ENCODE measurements at places on chromosomes 5 and 9. TPM values are rescaled to one million over a fixed set of nuclear protein-coding genes. Genes with fewer than 3 reads are reported as not detected.

Gene OR13C8
- not detected for total RNA-seq

Gene LCN12
- total RNA-seq, result 11.4 TPM

Gene STC2
- total RNA-seq, result 138 TPM

Gene CTXN3
- total RNA-seq, result not detected

Gene AIF1L
- 14.2 TPM for total RNA-seq

Gene SLC25A2
- total RNA-seq, result not detected

Gene NR6A1
- 19.8 TPM for total RNA-seq

Gene TAF11L9
- total RNA-seq, result not detected

Gene MAMDC4
- 29.7 TPM for total RNA-seq

Gene CCDC152
- 1.5 TPM for total RNA-seq

Gene SMC5
- 15.3 TPM for total RNA-seq

Gene PGM5
- 75.3 TPM for total RNA-seq

Gene AGXT2
- not detected for total RNA-seq

Gene HAND1
- 81.2 TPM for total RNA-seq

Gene LCN6
- not detected for total RNA-seq

Gene GFRA3
- 0.53 TPM for total RNA-seq

Gene TAF1L
- not detected for total RNA-seq

Gene ZNF883
- total RNA-seq, result 3.9 TPM

Gene SPINK6
- total RNA-seq, result not detected

Gene PCDHGA2
- total RNA-seq, result 0.95 TPM

Gene SOX30
- total RNA-seq, result 0.07 TPM

Gene ELAVL2
- 4.1 TPM for total RNA-seq

Gene LECT2
- not detected for total RNA-seq

Gene LRRTM2
- total RNA-seq, result not detected

Gene PCDHGA1
- total RNA-seq, result 2.3 TPM

Gene FCN2
- total RNA-seq, result not detected

Gene LHX2
- 1.3 TPM for total RNA-seq

Gene PPP2R2B
- total RNA-seq, result 14.1 TPM

Gene SLC12A7
- 29.9 TPM for total RNA-seq

Gene FAM240B
- not detected for total RNA-seq

Gene DRD1
- total RNA-seq, result 3.1 TPM

Gene NR2F1-AS1
- total RNA-seq, result 0.45 TPM

Gene RNF145
- total RNA-seq, result 38.7 TPM

Data from cardiac muscle cell (in vitro differentiated cells and primary cell).